ENCODE measurements at places on chromosomes 2 and 18.

DNA sequence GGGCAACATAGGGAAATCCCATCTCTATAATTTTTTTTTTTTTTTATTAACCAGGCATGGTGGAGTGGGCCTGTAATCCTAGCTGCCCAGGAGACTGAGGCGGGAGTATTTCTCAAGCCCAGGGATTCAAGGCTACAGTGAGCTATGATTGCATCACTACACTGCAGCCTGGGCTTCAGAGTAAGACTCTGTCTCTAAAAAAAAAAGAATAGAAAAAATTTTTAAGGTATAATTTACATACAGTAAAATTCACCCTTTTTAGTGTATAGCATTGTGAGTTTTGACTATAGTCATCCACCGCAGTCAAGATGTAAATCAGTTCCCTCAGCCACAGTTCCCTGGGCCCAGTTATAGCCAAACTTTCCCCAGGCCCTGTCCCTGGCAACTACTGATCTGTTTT, 57.1 kb upstream of the MSH6 start:
- no peak for DNase-seq

GRCh38 chr18:5058768-5059695, 138.0 kb downstream of the AKAIN1 start:
- peak; percentile 65 for DNase-seq

- no peak for DNase-seq
These were observed 164.5 kb upstream of the ALPP start for GRCh38 chr2:232214053-232214452.

DNA sequence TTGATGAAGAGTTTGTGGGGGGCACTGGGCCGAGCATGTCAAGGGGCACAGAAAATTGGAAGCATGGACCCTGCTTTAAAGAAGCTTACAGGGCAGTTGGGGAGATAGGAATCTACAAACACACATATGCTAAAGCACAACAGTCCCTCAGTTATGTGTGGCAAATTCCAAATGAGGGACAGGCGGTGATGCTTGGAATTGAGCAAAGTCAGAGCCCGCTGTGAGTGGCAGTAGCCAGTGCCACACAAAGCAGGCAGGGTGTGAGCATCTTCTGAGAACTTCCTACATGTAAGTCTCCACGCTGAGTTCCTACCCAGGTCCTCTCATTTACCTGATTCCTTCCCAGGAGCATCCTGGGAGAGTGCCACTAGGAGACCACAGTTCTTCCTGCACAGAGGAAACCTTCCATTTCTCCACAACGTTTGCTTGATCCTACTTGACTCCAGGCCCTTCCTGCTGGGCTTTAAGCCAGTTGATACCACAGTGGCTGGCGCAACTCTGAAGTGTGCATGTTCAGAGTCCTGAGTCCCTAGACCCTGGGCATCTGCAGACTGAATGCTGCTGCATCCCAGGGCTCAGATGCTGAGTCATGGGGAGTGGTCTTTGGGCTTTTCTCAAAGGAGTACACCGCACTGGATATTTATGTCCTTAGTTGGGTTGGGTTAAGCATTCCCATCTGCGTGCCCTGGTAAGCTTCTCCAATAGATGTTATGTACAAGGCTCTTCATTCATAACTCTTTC, 287.3 kb upstream of the REV1 start:
- DNase-seq = no peak

GRCh38 chr2:119222863-119223520, 642 bp upstream of the STEAP3 start:
- no peak for DNase-seq

GRCh38 chr2:204545861-204546735, 823 bp downstream of the PARD3B start:
- no peak for DNase-seq

GRCh38 chr2:14272396-14273075, 360.0 kb upstream of the LRATD1 start:
- DNase-seq = no peak

DNA sequence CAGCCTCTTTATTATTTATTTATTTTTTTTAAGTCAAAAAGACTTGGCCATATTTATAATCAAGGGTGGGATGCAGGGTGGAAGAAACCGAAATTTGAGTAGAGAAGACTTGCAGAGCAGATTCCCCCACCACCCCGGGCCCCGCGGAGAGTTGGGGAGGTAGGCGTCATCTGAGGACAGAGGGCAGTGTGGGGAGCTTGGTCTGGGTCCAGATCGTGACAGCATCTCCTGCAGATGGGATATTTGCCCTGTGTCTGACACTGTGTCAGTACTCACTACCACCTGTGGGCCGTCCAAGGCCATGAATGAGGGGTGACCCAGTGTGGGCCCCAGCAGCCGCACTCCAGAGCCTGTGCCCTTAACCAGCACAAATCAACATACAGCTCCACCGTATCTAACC, 10.5 kb upstream of the PRELID3A start:
- DNase-seq = no peak

GRCh38 chr2:240326886-240327285, 108.6 kb upstream of the GPC1 start:
- DNase-seq = no peak

DNA sequence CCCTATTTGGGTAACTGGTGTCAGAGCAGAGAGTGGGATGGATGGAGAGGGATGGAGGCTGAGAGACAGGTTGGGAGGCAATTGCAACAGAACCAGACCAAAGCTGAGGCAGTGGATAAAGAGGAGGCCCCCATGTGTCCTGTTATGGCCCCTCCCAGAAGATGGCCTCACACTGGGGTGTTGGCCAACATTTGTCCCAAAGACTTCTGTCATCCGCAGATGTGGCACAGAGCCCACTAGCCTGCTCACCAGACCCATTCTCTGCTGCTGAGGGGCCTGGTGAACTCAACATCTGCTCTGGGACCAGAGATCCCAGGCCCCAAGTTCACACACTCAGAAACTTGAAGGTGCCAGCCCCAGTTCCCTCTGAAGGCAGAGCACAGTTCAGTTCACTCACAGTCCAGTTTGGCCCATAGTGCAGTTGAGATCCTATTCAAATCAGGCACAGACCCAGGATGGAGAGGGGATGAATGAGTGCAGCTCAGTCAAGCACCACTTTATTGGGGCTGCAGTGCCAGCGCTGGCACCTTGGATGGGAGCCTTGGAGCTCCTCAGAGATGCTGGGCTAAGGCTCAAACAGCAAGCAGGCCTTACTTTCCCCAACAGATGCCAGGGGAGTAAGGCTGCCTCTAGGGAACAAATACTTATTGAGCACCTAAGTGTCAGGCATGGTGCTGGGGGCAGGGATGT, 189.2 kb downstream of the ZBTB7C start:
- no peak for DNase-seq

DNA sequence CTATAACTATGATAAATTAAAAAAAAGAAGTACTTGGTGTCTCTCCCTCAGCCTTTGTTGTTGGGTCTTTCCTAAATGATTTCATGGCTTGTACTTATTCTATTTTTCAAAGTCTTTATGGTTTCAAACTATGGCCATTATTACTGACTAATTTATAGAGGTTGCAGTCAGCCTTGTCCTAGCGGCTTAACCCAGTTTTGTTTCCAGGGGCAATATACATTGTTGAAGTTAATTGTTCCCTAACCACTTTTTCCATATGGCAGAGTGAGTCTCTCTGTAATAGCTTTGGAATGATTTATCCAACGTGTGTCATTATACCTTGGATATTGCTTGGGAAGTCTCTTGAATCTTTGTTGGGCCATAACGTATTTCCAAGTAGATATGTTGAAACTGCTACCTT, 408.8 kb downstream of the HRH4 start:
- no peak for DNase-seq

Data from SK-N-DZ (cell line).